ENCODE measurements at places on chromosomes 11 and 22.
A peak's percentile ranks its signal among the peaks of the same experiment; 100 is the strongest.

GRCh38 chr22:44289414-44290171 lies 23.2 kb downstream of the SHISAL1 start:
- no peak for DNase-seq

GRCh38 chr22:47210686-47211085 lies 448.2 kb downstream of the TBC1D22A start:
- no peak for DNase-seq

- no peak for DNase-seq
Measured at GRCh38 chr11:68962527-68963250, 18.1 kb downstream of the MRGPRD start.

GRCh38 chr11:112388496-112388895 lies 127.8 kb upstream of the PLET1 start:
- no peak for DNase-seq

DNA sequence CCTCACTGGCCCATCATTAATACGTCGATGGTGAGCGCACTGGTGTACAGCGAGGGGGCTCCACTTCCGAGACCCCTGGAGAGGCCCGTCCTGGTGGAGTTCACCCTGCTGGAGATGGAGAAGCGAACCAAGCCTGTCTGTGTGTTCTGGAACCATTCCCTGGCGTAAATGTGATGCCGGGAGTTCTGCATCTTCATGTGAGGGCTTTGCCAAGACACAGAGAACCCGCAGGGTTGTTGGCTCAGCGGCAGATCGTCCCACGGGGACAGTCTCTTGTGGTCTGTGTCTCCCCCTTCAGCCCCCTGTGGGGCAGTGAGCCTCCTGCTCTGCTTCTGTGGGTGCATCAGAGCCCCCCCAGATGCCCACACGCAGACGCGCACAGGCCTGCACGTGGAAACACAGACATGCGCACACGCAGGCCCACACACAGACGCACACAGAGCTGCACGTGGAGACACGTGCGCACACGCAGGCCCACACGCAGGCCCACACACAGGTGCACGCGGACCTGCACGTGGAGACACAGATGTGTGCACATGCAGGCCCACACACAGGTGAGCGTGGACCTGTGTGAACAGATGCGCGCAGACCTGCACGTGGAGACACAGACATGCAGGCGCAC lies 55.8 kb upstream of the PRODH start:
- no peak for DNase-seq

- DNase-seq = no peak
Measured at GRCh38 chr11:70078095-70078780, at the start of gene ANO1. Gene ANO1 (plus strand): TSS chr11:70078317. CDS start chr11:70078607, 290 bp downstream.

- DNase-seq = peak; percentile 39
Measured at GRCh38 chr11:45662665-45663485, 2.5 kb downstream of the CHST1 start.

DNA sequence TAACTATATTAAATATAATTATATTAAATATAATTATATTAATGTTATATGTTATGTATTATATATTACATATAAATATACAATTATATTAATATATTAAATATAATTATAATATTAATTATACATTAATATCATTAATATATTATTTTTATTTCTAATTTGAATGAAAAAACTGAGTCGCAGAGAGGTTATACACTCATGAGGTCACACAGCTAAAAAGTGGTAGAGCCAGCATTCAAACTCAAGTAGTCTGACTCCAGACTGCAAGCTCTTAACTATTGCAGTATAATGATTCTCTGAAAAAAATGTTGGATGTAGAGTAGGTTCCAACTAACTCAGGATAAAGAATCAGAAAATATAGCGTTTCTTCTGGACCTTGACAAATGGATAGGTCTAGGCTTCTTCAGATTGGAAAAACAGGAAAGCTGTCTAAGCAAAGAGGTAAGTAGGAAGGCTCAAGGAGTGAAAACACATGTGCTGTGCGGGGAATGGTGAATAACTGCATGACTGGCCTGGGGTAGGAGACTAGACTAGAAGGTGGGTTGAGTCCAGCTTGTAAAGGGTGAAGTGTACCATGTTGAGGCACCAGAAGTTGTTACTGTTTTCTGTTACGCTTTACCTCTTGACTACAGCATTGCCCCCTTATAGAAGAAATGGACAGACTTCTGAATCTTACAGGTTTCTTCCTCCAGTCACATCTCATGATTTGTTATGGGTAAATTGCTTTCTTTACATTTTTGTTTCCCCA lies 80.3 kb downstream of the TRIM44 start:
- no peak for DNase-seq

DNA sequence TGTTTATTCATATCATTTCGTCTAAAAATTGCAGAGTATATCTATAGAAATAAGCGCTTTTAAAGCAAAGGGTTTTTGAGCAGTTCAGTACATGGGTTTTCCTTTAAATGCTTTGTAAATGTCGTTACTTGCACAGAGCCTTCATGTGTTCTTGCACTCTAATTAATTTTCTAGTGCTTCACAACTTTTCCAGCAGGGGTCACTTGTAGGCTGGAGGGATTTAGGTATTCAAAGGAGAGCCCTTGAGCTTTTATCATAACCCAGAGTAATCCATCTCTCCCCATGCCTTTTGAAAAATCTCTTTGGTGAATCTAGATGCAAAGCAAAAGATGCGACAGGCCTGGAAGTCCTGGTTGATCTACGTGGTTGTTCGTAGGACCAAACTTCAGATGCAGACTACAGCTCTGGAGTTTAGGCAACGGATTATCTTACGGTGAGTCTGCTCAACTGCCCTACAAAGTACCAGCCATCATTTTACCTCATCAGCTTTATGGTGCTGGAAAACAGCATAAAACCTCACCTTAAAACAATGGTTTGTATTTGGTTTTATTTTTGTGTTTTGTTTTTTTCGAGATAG lies 60.4 kb downstream of the SFI1 start:
- DNase-seq = no peak

- DNase-seq = no peak
Measured at GRCh38 chr11:95698676-95699557, 90.7 kb downstream of the FAM76B start.

DNA sequence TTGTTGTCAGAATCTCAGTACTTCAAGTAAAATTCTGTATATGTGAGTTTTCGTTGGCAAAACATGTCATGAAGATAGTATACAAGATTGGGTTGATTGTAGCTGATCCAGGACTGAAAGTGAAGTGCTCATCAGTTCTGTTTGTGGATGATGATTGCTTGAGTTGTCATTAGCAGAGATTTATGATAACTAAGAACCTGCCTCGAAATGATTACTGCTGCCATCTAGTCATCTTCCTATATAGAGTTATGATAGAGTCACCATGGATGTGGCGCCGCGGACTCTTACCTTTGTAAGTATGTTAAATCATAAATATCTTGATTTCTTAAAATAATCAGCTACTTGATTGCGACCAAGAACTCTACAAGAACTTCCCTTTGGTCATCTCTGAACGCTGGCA lies 27.9 kb upstream of the MYO18B start:
- no peak for DNase-seq

GRCh38 chr11:130638033-130638432 lies 189.6 kb downstream of the ADAMTS15 start:
- no peak for DNase-seq

DNA sequence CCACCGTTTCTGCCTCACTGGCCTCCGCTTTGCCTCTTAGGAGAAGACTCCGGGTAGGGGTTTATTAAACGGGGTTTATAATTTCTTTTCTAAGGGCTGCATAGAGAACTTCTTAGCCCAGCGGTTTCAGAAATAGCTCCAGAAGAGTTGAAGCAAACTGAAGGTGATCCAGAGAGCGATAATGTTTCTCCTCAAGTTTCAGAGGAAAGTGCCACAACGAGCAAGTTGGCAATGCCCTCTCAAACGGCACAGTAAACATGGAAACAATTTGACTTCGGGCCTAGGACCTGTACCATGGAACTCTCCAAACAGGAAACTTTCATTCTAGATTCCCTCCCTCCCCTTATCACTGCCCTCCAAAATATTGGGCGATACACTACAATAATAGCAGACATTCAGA lies 1.0 kb downstream of the ADSL start:
- DNase-seq = no peak

DNA sequence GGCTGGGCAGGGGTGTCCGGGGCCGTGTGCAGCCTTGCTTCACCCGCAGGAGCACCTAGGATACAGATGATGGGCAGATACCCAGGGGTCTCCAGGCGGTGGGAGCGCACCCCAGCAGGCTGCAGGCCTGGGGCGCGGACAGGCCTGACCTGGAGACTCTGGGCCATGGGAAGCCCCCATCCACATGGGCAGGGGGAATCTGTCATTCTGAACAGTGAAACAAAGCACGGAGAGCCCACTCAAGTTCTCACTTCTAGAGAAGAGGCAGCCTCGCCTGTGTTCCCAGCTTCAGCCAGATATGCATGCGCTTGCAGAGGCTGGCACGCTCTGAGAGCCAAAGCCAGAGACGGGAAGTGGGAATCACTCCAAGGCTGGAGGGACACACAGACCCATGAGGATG lies 333.1 kb downstream of the BRD1 start:
- no peak for DNase-seq

DNA sequence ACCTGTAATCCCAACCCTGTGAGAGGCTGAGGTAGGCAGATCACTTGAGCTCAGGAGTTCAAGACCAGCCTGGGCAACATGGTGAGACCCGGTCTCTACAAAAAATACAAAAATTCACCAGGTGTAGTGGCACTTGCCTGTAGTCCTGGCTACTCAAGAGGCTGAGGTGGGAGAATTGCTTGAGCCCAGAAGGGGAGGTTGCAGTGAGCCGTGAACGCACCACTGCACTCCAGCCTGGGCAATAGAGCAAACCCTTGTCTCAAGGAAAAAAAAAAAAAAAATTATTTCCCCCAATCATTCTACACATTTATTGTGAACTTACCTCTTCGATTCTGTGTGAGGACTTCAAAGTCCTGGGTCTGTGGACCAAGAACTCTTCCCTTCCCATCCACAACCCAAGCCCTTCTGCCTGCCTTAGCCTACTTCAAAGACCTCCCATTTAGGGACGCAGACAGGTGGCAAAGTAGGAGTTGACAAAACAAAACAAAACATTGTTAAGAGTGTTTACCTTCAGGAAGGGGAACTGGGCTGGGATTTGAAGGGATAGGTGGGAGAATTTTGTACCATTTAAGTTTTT lies 3.8 kb upstream of the WEE1 start:
- no peak for DNase-seq

GRCh38 chr11:121563003-121563402 lies 110.2 kb upstream of the SORL1-AS1 start:
- DNase-seq = no peak

DNA sequence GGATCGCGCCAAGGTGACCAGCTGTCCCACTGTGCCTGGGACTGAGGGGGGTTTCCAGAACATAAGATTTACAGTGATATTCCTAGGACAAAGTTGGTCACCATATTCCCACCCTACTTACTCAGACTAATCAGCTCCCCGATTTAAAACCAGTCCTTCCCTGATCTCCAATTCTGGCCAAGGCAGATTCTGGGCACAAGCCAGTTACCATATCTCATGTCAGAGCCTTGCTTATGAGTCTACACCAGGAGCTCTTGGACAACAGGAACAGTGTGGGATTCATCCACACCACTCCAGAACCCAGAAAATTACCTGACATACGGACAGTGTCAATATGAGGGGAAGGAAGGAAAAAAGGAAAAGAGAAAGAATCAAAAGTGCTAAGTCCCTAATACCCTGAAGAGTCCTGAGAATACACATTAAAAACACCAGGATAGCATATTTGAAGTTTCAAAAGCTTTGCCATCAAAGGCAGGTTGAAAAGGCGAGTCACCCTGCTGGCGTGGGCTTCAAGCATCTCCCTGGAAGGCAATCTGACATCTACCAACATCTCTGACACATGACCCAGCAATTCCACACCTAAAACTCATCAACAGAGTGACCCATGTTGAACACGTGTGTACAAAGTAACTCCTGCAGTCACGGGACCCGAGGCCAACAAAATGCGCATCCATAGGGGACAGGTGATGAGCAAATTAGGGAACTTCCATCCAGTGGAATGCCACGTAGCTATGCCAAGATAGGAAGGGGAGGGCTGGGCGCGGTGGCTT lies 8.0 kb upstream of the IL2RB start:
- no peak for DNase-seq

DNA sequence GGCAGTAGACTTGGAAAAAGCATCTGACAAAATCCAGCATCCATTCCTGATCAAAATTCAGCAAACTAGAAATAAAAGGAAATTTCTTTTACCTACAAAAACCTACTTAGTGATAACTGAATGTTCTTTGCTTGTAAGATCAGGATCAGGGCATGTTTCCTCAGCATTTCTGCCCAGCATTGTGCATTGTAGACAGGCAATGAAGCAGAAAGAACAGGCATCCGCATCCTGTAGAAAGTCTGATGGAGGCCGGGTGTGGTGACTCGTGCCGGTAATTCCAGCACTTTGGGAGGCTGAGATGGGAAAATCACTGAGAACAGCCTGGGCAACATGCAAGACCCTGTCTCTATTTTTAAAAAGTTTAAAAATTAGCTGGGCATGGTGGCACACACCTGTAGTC lies 32.5 kb upstream of the PANX2 start:
- no peak for DNase-seq

GRCh38 chr11:47104261-47104950 lies 72.3 kb downstream of the ARFGAP2 start:
- no peak for DNase-seq

DNA sequence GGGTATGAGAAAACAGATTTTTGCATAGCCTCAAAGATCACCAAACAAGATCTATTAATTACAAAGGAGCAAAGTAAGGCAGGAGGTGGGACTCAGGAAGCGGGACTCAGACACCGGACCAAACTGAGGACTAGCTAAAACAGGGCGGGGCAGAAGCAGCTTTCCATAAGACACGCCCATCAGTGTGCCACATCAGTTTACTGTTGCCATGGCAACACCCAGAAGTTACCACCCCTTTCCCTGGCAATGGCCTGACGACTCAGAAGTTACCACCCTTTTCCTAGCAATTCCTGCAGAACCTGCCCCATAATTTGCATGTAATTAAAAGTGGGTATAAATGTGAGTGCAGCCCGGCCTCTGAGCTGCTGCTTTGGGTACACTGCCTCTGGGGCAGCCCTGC lies 173.9 kb downstream of the SHANK2 start:
- DNase-seq = no peak

DNA sequence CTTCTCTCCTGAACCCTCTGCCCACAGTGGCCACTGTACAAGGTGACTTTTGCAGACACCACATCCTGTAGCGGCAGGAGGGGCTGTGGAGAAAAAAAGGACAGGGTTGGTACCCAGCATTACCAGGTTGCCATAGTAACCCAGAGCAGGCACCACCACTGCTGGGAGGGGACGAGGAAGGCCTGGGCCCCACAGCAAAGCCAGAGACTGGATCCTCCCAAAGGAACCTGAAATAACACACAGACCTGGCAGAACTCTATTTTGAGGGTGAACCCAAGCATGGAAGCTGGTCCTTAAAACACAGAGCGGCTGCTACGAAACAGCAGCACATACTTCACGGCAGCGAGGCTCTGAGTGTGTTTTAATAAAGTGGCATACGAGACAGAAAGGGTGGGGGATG lies 380.6 kb downstream of the CTTN start:
- no peak for DNase-seq

DNA sequence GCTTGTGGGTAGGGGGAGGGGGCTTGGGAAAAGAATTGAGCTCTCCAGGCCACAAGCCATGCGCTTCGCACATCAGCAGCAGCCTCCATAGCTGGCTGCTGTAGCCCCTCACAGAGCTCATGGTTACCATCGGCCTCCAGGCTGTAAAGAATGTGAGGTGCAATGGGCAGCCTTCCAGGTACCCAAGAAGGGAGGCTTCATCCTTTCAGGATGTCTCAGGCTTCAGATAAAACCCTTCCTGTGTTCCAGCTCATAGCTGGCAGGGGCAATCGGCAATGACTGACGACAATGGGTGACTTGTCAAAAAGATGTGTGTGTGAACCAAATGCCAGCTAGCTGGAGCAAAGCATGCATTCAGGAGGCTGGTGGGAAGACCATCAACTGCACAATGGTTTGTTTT lies 102.0 kb downstream of the TIMP3 start:
- no peak for DNase-seq
